ENCODE measurements at places on chromosomes 2 and 18. TPM values are rescaled to one million over a fixed set of nuclear protein-coding genes. Genes with fewer than 3 reads are reported as not detected.

The KIF5C gene
- 7.8 TPM for polyA plus RNA-seq

The CYB5A gene
- 316 TPM for polyA plus RNA-seq

The TMEM169 gene
- 14.9 TPM for polyA plus RNA-seq

The TGFA gene
- 18.9 TPM for polyA plus RNA-seq

The IL1A gene
- polyA plus RNA-seq = 0.31 TPM

The CLEC4F gene
- not detected for polyA plus RNA-seq

The TEX44 gene
- not detected for polyA plus RNA-seq

The CD8A gene
- 0.23 TPM for polyA plus RNA-seq

The BMP10 gene
- not detected for polyA plus RNA-seq

The KCNJ13 gene
- polyA plus RNA-seq = 2.5 TPM

The MAB21L4 gene
- polyA plus RNA-seq = 2.9 TPM

The ACVR1C gene
- polyA plus RNA-seq = 0.22 TPM

The NBAS gene
- 56.1 TPM for polyA plus RNA-seq

The MARCO gene
- polyA plus RNA-seq = 0.10 TPM

The IFIH1 gene
- polyA plus RNA-seq = 5.4 TPM

The FBXO15 gene
- 7.1 TPM for polyA plus RNA-seq

The EXOC6B gene
- polyA plus RNA-seq = 22.4 TPM

The UCN gene
- 1.0 TPM for polyA plus RNA-seq

The IL18R1 gene
- 2.5 TPM for polyA plus RNA-seq

The CTAGE1 gene
- polyA plus RNA-seq = 0.06 TPM

The REV1 gene
- polyA plus RNA-seq = 60.4 TPM

Measured in right renal pelvis (tissue), 4 donors.